ENCODE measurements at places on chromosomes 5 and 9. TPM values are rescaled to one million over a fixed set of nuclear protein-coding genes. Genes with fewer than 3 reads are reported as not detected.

STKLD1 gene
- not detected for total RNA-seq

RASEF gene
- total RNA-seq = 0.19 TPM

DNA sequence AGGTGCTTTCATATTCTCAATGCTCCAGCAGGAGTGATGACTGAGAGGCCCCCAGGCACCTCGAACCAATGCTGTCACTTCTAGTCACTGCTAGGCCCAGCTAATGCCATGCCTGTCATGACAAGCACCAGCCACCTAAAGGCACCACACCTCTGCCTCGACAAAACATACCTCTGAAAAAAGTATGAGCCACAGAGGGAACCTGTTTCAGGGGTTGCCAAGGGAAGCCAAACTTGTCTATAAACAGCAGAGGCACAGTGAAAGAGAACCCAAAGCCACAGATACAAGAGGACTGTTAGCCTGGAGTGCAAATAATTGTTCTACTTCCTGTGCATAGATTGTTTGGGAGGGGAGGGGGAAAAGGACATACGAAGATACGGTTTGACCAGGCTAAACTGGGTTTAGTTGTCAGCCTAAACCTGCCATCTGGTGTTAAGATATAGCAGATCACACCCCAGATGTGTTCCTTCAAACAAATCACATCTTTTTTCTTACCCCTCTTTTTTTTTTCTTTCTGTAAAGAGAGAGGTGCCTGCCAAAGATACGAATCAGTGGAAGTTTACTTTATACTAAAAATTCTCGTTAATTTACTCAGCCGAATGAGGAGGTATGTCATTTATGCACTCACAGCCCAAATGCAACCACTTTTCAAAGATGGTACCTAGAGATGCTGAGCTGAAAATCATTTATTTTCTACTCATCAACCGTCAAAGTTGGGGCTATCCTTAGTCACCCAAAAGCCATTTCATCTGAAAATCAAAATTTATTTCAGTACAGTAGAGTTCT is 45.7 kb downstream of the BNC2 start:
- H3K36me3 ChIP-seq = no peaks in the 10 kb centered on the region
- no peak for DNase-seq
- H3K27ac ChIP-seq = peak overlapping the region; percentile 61

DNA sequence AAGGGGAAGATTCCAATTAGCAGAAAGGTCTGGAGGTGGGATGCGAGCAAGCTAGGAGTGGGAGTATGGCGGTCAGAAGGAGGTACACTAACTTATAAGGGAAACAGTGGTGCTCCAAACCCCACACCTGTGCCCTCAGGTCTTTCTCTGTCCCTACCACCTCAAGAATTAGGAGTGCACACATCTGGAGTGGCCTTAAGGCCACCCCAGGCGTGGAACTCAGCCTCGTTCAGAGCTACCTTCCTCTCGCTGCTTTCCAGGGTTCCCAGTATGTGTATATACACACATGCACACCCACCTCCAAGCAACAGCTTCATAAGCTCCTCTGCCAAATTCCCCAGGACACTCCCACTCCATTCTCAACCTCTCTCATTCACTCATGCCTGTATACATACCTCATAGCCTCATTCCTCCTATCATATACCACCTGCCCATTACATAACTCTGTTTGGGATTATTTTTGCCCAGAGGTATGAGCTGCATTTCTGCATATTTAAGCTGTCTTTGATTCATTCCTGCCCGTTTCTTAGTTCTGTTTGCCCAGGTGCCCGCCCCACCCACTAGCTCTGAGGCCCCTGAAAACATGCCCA is 118.7 kb downstream of the PSD2 start:
- H3K4me3 ChIP-seq = no peak overlapping the region
- H3K4me1 ChIP-seq = no peaks in the 10 kb centered on the region
- H3K27ac ChIP-seq = no peak overlapping the region
- no peaks in the 10 kb centered on the region for H3K27me3 ChIP-seq

- no peaks in the 10 kb centered on the region for H3K4me1 ChIP-seq
- DNase-seq = no peak
- H3K36me3 ChIP-seq = no peaks in the 10 kb centered on the region
- H3K27me3 ChIP-seq = no peaks in the 10 kb centered on the region
- no peak overlapping the region for H3K4me3 ChIP-seq
Measured at GRCh38 chr5:13478831-13479465, 465.5 kb downstream of the DNAH5 start.

DNA sequence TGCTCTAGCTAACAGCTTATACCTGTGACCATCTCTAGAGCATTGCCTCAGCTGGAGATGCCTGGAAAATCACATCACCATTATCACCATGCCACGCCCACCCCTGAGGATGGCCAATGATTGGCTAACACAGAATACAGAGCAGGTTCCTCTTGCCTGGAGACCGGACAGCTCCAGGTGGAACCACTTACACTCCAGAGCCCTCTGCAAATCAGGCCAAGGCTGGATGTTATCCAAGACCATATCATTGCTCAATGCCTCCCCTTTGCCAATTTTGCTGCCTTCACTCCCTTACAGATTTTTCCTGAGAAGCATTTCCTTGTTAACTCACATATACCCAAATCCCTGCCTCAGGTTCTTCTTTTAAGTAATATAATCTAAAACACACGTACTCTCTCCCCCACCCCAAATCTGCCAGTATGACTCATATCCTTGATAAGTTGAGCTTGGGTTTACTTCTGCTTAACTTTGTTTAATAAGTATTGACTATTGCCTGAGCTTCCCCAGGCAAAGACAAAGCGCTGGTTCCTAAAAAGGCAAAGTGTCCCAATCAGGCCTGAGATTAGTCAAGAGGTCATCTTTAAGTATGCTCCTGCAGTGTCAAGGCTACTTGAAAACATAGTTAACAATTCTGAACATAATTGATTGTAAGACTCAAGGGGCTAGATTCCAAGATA is 309.6 kb downstream of the EPB41L4A start:
- no peak overlapping the region for H3K4me3 ChIP-seq
- H3K36me3 ChIP-seq = no peaks in the 10 kb centered on the region
- no peak for DNase-seq
- H3K27ac ChIP-seq = no peak overlapping the region

DNA sequence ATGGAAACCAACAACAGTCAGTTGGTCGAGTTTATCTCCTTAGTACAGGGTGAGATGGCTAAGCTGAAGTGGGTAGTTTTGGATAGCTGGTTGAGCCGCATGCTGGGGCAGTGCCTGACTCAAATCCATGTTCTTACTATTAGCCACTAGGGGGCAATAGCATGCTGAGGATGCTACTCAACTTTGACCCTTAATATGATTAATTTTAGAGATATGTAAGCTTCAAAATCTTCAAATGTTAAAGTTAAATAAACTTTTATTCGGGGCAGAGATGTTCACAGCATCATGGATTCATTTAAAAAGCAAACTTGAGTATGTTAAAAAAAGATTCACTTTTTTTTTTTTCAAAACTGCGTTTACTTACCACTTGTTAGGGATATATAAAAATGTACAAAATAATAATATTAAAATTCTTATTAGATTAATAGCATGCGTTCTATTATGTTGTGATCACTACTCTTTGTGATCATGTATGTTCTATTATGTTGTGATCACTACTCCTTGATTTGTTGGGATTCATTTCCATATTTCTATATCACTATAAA is 57.0 kb downstream of the C9orf153 start:
- H3K27me3 ChIP-seq = no peaks in the 10 kb centered on the region
- no peak overlapping the region for H3K4me3 ChIP-seq

DNA sequence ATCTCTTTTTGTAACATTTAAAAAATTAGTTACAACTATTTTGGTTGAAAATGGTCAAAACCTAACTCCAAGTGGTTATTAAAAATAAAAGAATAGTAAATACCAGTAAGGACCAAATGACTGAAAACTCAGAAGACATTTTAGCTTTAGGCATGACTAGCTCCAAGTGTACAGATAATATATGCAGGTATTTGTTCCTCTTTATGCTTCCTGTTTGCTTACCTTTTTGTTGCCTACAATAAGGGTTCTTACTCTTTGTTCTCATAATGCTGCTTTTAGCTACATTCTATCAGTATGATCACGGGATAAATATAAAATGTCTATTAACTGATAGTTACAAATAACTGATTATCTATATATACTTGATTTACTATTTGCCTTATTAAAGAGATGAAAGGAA is 259.6 kb downstream of the CDH12 start:
- no peaks in the 10 kb centered on the region for H3K27me3 ChIP-seq
- no peaks in the 10 kb centered on the region for H3K36me3 ChIP-seq
- DNase-seq = no peak
- no peak overlapping the region for H3K27ac ChIP-seq

- no peaks in the 10 kb centered on the region for H3K4me1 ChIP-seq
- no peak overlapping the region for H3K4me3 ChIP-seq
- no peaks in the 10 kb centered on the region for H3K36me3 ChIP-seq
- DNase-seq = no peak
- no peaks in the 10 kb centered on the region for H3K27me3 ChIP-seq
Measured at GRCh38 chr9:7180247-7180646, 422.5 kb downstream of the KDM4C start.

DNA sequence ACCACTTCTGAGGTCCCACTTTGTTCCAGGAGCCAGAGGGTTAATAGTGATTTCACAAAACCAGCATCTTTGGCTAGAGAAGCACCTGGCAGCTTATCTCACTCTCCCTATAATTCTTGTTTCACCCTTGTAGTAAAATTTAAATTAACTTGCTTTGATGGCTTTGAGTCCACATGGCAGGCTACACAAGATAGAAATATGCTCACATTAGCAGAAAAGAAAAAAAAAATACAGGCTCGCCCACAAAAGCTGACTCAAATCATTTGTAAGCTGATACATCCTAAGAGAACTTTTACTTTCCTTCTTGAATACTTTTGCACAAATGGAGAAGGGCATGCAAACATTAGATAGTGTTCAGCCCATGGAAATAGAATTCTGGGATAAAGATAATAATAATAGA is 36.2 kb downstream of the TNFSF15 start:
- no peak for DNase-seq
- H3K36me3 ChIP-seq = no peaks in the 10 kb centered on the region
- no peaks in the 10 kb centered on the region for H3K4me1 ChIP-seq
- H3K4me3 ChIP-seq = no peak overlapping the region
- no peak overlapping the region for H3K27ac ChIP-seq
- H3K27me3 ChIP-seq = no peaks in the 10 kb centered on the region

DNA sequence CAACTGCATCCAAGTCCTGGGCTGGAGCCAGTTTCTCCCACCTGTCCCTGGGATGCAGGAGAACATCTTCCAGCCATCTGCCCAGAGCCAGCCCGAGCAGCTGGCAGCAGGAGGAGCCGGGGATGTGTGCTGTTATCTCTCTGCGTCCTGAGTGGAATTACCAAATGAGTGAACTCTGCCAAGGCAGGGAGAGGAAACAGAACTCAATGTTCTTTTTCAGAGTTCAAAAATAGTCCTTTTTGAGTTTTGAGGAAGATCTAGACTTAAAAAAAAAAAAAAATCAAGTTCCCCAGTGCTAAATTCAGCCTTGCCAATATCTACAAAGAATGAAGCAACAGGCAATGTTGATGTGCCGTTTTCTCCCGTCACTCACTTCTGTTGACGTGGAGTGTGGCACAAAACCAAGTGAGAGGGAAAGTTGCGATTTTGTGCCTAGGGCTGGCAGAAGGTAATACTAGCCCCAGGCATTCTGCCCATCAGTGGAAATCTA is 56.2 kb downstream of the TMOD1 start:
- no peaks in the 10 kb centered on the region for H3K27me3 ChIP-seq
- peak overlapping the region; percentile 93 for H3K27ac ChIP-seq
- H3K4me1 ChIP-seq = peaks cover 83% of the 10 kb centered on the region
- no peak overlapping the region for H3K4me3 ChIP-seq
- peaks cover 45% of the 10 kb centered on the region for H3K36me3 ChIP-seq

DNA sequence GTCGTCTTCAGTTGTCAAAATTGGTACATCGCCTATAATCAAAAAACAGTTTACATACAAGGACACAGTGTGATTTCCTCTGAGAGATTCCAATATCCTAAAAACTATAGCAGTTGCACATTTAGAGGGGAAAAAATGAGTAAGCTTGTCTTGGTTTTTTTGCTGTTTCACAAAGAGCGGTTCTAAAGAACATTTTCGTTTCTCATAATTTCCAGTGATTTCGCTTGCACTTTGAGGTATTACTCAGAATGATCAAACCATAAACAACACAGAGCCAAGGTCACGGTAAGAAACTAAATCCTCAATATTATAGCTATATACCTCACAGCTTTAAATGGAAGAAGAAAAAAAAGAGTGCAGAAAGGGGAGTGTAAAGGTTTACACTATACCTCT is 861 bp downstream of the MTX3 start:
- peak overlapping the region; percentile 87 for H3K4me3 ChIP-seq
- H3K27ac ChIP-seq = peak overlapping the region; percentile 86
- H3K4me1 ChIP-seq = peaks cover 21% of the 10 kb centered on the region
- no peak for DNase-seq

DNA sequence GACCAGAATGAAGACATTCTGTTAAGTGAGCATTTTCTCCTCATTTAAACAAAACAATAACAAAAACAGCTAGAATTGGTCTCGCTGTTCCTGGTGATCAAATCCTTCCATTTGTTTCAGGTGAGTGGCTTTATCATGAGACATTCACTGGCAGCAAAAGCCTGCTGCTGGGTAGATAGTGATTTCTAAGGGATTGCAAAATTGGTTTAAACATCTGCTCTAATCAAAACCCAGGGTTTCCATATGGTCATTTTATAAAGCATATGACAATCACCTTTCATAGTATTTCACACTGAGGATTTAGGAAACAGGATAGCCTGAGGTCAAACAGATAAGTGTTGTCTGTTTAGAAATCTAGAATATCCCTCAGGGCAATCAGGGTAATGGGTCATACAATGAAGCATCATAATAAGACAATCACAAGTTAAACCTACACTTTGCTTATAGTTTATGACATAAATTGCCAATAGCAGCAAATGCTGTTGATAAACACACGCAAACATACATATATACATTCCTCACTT is 769.6 kb upstream of the C9orf72 start:
- no peak for DNase-seq
- no peak overlapping the region for H3K27ac ChIP-seq
- H3K4me1 ChIP-seq = no peaks in the 10 kb centered on the region
- no peaks in the 10 kb centered on the region for H3K36me3 ChIP-seq
- H3K4me3 ChIP-seq = no peak overlapping the region

- H3K27me3 ChIP-seq = no peaks in the 10 kb centered on the region
- no peaks in the 10 kb centered on the region for H3K36me3 ChIP-seq
- H3K4me3 ChIP-seq = no peak overlapping the region
- DNase-seq = no peak
- no peak overlapping the region for H3K27ac ChIP-seq
Measured at GRCh38 chr5:107477492-107477891, 193.2 kb downstream of the EFNA5 start.

- H3K27ac ChIP-seq = no peak overlapping the region
- no peaks in the 10 kb centered on the region for H3K36me3 ChIP-seq
- H3K27me3 ChIP-seq = no peaks in the 10 kb centered on the region
Measured at GRCh38 chr9:27714388-27714787, 141.1 kb upstream of the C9orf72 start.
